ENCODE measurements at places on chromosomes 7 and 10.

DNA sequence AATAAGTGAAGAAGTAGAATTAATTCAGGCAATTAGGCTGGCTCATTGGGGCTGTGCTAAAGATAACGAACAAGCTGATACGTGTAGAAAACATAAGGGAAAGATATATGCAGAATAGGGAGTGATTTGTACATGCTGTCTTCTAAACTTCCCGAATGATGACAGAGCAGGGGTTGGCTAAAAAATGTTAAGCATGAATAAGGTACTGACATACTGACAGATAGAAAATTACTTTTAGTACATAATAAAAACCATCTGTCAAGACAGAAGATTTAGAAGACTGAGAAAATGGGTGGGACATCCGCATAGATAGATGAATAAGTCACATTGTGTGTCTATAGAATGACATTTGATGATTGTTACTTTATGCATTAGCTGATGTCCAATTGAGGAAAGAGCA lies 158.8 kb upstream of the ZNF804B start:
- DNase-seq = no peak

DNA sequence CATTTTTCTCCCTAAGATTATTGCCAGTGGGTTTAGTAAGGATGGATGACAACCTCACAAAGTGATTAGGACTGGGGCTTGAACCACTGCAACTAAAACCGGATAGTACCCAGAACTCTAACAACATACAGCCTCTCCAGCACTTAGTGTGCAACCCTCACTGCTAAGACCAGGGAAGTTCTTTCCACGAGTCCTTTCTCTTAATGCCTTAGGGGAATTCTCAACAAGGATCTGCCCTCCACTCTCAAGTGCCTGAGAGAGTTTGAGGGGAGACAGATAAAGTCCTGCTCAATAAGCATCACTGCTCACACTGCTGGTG lies 104.6 kb downstream of the NRP1 start:
- no peak for DNase-seq

DNA sequence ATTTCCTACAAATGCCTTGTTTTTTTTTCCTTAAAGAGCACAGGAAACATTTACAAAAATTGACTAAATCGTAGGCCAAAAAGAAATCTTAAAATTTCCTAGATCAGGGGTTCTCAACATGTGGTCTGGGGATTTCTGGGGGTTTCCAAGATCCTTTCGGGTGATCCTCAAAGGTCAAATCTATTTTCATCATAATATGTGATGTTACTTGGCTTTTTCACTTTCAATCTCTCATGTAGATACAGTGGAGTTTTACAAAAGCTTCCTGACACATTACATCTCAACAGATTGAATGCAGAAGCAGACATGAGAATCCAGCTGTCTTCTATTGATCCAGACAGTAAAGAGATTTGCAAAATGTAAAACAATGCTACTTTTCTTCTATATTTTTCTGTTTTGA lies 497.3 kb downstream of the INHBA start:
- no peak for DNase-seq

DNA sequence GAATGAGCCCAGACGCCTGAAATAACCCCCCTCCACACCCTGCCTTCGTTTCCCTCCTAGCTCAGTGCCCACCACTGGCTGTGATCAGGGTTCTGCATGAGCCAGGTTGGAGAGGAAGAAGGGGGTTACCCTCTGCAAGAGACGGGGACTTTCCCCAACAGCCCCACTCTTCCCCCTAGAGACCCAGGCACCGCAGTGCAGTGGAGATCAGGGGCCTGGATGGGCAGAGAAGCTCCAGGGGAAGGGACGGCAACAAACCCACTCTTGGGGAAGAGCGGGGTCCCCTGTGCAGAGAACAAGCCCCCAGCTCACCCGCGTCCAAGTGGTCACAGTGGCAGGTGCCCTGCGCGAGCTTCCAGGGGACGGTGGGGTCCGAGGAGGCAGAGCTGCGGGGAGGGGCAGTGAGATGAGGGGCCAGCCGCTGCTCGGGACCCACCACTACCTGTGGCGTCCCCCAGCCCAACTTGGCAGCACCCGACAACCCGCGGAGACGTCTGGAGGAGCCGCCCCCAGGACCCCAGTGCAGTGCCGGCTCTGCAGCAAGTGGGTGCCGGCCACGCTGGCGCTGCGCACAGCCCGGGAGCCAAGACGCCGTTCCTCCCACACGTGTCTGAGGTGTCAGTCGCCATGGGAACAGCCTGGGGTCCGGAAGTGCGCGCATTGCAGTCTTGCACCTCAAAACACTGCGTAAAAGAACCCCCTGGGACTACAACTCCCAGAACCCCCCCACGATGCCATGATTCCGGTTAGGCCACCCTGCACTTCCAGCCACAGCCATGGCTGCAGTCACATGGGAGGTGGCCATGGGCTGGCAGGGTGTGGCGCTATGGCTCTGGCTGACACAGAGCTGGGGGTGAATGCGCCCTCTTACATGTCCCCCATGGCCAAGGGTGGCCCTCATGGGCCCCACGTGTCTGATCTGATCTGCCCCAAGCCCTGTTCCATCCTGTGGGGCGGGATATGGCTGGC lies 45.8 kb upstream of the WIPI2 start:
- DNase-seq = peak; percentile 7

- DNase-seq = no peak
These were observed 74.1 kb downstream of the DNAH11 start for GRCh38 chr7:21616796-21617436.

DNA sequence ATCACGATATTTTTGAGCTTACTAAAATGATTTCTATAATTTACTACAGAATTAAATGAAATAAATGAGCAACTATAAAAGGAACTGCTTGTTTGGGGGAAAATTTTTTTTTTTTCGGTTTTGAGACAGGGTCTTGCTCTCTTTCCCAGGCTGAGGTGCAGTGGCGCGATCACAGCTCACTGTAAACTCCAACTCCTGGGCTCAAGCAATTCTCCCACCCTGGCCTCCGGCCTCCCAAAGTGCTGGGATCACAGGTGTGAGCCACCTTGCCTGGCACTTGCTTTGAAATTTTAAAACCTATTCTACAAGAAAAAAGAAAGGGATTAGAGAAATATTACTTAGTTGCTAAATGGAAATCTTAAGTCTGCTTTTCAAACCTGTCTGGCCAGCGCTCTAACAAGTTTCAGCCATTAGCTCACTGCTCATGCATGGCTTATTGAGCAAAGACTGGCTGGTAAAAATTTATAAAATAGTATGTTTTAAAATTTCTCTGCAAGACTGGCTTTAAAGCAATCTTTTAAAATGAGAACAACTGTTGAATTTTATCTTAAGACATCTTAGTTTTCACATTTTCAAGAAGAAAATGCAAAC lies 144.0 kb downstream of the ATE1 start:
- DNase-seq = no peak
